ENCODE measurements at places on chromosomes 3 and 15. TPM values are rescaled to one million over a fixed set of nuclear protein-coding genes. Genes with fewer than 3 reads are reported as not detected.

- no peak for DNase-seq
Observed at GRCh38 chr3:123546133-123546755, 38.6 kb downstream of the HACD2 start.

DNA sequence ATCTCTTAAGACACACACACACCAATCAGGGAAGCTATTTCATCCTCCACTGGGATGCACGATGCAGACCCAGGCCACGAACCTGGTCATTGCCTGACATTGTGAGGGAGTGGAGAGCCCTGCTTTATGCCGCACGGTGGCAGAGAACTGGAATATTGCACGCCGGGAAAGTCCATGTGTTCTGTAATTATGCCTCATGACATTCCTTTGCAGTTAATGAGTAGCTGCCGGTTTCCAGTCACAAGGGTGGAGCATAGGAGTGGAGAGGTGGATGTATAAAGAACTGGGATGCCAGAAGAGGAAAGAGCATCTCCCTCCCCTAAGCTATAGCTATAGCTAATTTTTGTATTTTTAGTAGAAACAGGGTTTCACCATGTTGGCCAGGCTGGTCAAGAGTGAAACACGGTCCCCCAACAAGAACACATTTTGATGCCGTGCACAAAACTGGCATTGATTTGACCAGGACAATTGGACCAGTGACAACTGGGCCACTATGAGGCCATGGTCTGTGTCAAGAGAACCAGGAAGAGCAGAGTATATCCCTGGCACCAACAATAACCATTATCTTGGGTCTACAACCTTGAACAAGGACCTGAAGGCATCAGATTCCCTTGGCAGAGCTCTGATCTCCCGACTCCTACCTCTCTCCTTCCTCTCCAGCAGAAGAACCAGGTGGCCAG is 51.4 kb downstream of the SH3BP5 start:
- DNase-seq, result no peak

GRCh38 chr3:158350971-158351370 is 220.0 kb upstream of the MLF1 start:
- no peak for DNase-seq

DNA sequence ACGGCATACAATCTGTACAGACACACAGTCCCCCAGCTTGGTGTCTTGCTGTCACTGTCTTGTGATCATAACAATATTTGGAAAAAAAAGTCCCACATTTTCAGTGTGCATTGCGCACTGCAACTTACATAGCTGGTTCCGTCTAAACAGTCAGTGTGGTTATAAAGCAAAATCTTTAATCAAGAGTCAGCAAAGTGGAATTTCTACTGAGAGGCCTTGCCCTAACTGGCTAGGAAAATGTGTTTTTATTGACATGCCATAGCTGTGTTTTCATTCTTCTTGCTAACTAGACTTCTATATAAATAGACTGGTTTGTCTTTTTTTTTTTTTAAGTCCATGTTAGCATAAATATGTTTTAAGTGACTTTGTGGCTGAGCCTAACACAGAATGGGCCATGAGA is 174.8 kb downstream of the POLR2M start:
- no peak for DNase-seq

DNA sequence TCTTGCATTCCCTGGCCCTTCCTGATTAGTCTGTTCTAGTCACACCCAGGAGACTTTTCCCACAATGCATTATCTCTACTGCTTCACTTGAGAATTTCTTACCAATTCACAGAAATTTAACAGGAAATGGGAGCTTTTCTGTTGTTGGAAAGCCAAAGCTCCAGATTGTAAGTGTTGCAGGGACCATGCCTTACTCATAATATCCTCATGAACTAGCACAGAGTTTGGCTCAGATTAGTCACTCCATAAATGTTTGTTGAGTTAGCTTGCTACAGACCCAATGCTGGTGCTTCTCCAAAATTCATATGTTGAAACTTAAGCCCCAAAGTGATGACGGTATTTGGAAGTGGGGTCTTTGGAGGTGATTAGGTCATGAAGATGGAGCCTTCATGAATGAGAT is 232.6 kb downstream of the GAP43 start:
- no peak for DNase-seq

- DNase-seq, result no peak
Observed at GRCh38 chr15:88250826-88251225, 5.7 kb downstream of the NTRK3 start.

DNA sequence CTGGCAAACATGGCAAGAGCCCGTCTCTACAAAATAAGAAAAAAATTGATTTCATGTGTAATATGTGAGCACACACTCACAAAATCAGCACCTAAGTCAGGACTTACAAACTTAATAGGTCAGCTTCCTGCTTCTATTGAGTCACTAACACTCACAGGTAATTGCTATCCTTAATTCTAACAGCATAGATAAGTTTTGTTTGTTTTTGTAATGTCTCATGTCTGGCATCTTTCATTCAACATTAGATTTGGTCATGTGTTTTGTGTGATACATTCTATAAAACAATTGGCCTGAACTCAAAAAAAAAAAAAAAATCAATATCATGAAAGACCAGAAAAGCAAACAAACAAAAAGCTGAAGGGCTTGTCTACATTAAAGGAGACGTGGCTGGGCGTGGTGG is 564.7 kb downstream of the AGBL1 start:
- DNase-seq, result no peak

- no peak for DNase-seq
Observed at GRCh38 chr3:27360113-27361078, 8.8 kb downstream of the NEK10 start.

GRCh38 chr15:31458596-31459399 is 132.2 kb downstream of the KLF13 start:
- peak; percentile 47 for DNase-seq

GRCh38 chr3:107806021-107806420 is 283.3 kb downstream of the BBX start:
- no peak for DNase-seq

GRCh38 chr15:87207990-87208580 is 1048.5 kb downstream of the NTRK3 start:
- no peak for DNase-seq

- no peak for DNase-seq
Observed at GRCh38 chr3:1191026-1191425, 98.2 kb downstream of the CNTN6 start.

DNA sequence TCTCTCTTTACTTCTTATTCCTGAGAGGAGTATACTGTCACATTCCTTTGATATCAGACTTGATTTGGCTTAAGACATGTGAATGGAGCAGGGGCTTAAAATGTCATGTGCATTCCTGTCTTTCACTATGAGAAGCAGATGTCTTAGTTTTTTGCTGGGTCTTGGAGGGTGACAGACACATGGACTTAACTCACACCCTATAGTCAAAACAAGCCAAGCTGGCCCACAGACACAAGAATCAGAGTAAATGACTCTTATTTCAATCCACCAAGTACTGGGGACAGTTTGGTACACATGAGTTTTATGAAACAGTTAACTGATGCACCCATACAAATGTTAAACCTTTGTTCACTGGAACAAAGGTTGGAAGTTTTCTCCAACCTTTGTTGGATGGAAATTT is 1024.1 kb upstream of the CFAP20DC start:
- no peak for DNase-seq

- DNase-seq, result no peak
Observed at GRCh38 chr3:123586131-123586530, 1.3 kb upstream of the HACD2 start.

Gene CEP70
- 13.5 TPM for total RNA-seq

Gene CCDC39
- 0.13 TPM for total RNA-seq

Gene TUSC7
- not detected for total RNA-seq

Gene CCR5
- not detected for total RNA-seq

Gene ARGFX
- not detected for total RNA-seq

Gene RBP2
- total RNA-seq, result not detected

Gene MYRIP
- 1.3 TPM for total RNA-seq

Gene CD80
- not detected for total RNA-seq

Gene CFAP161
- 0.25 TPM for total RNA-seq

Gene NOP10
- total RNA-seq, result 107 TPM

Gene COL8A1
- 11.5 TPM for total RNA-seq

Gene GOLGA8J
- total RNA-seq, result not detected

Measured in lower leg skin (tissue), 4 donors.